Right forelimb (tissue), 1 donor: ENCODE measurements at places on chromosomes 7 and 10.

DNA sequence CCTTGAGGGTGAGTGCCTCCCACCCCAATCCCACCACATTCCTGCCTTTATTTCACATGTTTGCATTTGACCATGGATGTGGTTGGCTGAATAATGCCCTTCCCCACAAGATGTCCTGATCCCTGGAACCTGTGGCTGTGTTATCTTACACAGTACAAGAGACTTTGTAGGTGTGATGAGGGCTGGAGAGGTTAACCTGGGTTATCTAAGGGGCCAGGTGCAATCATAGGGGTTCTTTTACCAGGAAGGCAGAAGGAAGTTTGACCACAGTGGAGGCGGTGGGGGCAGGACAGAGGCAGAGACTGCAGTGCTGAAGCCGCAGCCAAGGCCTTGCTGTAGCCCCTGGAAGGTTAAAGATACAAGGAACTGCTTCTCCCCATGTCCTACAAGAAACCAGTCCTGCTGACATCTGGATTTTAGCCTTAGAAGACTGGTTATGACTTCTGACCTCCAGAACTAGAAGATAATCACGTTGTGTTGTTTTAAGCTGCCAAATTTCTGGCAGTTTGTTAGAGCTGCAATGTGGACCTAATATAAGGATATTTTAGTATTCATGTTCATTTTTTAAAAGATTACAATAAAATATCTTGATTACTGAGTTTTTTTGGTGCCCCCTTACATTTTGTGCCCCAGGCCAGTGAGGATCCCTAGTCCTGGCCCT, 136.6 kb downstream of the ARHGAP22 start:
- DNase-seq: no peak

DNA sequence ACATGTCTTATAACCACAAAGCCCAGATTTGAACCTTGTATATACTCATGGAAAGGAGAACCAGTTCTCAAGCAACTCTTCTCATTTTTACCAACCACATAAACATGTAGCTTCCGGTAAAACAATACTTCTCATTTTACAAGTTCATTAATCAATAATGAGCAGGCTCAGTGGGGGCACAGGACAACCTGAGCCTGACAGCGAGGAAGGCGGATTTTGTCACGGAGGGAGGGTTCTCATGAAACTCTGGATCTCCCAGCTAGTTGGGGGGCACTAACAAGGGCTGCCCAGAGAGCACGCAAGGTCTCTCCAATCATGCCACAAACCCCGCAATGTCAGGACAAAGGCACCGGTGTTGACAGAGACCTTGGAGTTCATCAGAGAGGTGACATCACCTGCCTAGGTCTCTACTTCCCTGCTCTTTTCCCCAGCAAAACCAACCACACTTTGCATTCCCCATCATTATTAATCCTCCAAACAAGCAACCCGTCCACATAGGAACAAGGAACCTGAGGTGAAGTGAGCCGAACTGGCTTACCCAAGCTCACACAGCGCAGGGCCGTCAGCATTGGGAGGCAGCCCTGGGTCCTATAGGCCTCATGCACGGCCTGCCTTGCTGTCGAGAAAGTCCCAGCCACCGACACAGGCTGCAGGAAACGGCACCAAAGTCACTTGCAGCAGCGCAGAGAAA, 192.1 kb upstream of the KLF14 start:
- no peak for DNase-seq

- DNase-seq: no peak
Measured at GRCh38 chr10:62082271-62082656, 180.8 kb downstream of the ARID5B start.

DNA sequence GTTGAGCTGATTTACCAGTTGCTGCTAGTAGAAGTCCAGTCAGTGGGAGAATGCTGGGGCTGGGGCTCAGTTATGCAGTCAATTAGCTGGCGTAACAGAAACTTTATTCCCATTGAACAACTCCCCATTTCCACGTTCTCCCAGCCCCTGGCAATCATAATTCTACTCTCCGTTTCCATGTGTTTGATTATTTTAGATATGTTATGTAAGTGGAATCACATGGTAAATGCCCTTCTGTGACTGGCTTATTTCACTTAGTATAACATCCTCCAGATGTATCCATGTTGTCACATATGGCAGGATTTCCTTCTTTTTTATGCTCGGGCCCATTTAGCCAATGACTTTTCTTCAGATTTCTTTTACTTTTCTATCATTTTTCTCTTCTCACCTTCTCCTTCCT, 61.1 kb upstream of the EXOC4 start:
- DNase-seq: no peak

- no peak for DNase-seq
Measured at GRCh38 chr10:5485948-5486852, 13.2 kb downstream of the CALML5 start.

DNA sequence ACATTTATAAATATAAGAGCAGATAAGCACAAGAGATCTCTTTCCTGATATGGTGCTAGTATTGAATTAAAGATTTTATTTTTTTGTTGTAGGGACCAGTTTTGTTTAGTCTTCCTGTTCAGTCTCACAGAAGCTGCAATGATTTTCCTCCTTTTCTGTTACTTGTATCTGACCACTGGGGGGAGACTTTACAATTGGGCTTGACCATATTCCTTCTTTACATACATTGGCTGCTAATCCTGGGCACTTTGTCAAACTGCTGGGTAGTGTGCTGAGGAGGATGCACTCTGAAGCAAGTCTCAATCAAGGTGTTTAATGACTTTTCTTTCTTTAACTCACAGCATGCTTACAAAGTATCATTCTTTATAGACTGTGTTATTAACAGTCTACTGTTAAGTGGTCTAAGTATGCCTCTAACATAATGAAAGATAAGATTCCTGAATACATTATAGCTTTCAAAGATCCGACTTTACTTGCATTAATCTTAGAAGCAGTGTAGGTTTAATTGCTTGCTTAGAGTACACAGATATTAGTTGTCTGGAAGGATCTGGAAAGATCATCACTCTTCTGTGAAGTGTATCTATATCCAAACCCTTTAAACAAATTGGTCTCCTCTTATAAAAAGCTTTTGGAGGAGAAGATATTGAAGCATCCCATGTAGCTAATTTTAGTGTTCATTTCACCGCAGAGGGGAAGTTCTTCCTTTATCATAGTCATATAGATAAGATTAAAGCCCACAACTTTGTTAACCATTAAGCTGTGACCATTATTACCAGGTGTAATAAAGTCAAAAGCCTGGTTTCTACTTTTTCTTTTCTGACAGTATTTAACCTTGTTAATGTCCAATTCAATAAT, 3.1 kb downstream of the PALS2 start:
- peak; percentile 49 for DNase-seq

DNA sequence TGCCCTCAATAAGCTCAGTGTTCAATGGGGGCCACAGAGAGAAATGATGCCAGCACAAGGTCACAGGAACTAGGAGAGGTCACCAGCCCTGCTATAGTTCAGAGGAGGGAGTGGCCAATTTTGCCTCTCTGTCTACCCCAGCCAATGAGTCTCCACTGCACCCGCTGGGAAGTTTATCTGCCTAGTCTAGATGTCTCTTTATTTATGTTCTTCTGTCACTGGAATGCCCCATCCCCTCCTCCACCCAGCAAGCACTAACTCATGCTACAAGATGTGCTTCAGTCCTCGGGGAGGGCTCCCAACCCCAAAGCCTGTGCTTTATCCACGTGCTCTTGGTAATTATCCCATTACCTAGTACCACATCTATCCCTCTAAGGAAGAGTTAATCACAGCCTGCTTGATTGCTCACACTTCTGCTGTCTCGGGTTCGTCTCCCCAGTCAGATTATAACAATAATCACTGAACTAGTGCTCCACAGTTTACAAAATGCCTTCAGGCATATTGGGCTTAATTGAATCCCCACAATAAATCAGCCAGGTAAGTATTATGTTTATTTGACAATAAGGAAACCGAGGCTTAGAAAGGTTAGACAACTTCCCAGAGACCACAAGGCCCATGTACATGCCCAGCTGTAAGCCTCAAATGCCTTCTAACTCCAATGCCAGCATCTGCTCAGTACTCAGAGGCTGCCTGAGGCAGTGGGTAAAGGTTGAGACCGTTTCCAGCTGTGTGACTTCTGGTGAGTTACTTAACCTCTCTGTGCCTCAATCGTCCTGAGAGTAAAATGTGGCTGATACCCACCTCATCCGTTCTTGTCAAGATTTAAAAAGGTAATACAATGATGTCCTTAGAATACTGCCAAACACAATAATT, 3.9 kb downstream of the HIP1 start:
- no peak for DNase-seq

GRCh38 chr10:110667620-110668343, 23.6 kb downstream of the RBM20 start:
- no peak for DNase-seq

GRCh38 chr7:24786941-24787340, 29.7 kb upstream of the GSDME start:
- no peak for DNase-seq

DNA sequence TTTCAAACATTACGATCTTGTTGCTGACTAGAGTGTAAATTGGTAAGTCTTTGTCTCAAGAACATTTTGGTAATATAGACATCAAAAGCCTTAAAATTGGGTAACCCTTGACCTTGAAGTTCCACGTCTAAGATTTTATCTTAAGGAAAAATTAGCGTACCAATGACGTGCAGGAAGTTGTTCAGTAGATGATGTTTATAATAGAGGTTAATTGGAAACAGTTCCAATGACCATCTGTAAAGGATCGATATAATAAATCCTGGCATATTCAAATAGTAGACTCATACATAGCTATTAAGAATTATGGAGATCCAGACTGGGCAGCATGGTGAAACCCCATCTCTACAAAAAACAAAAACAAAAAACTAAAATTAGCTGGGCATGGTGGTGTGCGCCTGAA, 20.5 kb downstream of the GRK5 start:
- DNase-seq: no peak
